ENCODE measurements at places on chromosomes 7 and 10. TPM values are rescaled to one million over a fixed set of nuclear protein-coding genes. Genes with fewer than 3 reads are reported as not detected.

STK31 gene
- 32.1 TPM for total RNA-seq

GRCh38 chr10:120768227-120768626 lies 82.9 kb upstream of the WDR11 start:
- no peak for DNase-seq

DNA sequence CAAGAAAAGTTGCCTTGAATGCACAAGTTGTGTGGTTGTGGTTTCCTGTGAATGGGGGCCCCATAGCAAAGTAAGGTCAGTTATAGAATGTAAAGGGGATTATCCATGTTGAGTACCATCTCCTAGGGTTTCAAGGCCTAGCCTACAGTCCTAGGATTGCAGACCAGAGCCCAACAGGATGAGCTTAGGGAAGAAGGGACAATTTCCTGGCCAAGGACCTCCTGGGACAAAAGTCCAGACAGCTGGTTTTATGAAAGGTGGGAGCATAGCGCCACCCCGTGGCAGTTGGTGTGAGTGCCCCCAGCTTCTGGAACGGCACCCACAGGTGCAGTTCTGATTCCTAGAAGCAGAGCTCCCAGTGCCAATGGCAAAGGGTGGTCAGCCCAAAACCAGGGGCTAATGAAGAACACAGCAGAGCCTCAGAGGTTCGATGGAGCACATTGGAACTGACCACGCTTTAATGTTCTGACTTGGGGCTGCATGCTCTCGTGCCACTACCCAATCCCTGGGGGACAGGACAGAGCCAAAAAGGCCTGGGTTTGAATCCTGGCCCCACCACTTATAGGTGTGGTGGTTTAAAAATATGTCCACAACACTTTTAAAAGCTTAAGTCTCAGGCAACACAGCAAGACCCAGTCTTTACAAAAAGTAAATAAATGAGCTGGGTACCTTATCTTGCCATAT lies 25.8 kb upstream of the TMEM120A start:
- DNase-seq: peak; percentile 62

- no peak for DNase-seq
Measured at GRCh38 chr7:8070451-8071180, 102.0 kb downstream of the GLCCI1 start.
